Tongue (tissue), 3 donors: ENCODE measurements at places on chromosomes 2 and 18. TPM values are rescaled to one million over a fixed set of nuclear protein-coding genes. Genes with fewer than 3 reads are reported as not detected.

- no peak for DNase-seq
These were observed 266.3 kb downstream of the MREG start for GRCh38 chr2:215746887-215747615.

DNA sequence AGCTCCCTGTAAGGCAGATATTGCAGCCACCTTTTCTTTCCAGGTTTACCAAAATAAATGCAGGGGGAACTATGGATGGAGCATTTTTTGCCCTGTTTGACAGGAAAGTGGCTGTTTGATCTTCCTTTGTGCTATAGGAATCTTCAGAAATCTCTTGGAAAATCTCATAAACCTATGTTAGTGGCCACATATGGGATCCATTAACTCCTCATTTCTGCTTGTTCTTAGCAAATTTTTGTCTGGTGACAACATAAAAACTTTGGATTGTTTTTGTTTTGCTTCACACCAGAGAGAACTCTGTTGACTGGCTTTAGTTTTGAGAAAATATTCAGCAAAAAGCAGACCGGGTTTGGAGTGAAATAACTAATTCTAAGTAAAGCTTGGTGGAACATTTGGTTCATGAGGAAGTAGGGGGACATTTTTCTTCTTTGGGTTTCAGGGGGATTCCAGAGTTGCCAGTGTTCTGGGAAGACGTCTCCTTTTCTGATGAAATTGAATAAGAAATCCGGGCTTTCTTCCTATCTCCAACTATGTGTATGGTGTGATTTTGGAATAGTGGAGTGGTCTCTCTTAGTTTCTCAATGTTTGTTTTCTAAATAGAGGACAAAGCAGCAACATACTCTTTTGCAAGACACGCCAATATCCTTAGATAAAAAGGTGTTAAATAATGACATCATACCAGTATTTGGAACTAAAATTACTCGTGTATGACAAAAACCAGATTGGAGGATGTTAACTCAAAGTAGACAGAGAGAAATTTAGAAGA, 174.4 kb downstream of the ICOS start:
- DNase-seq, result peak; percentile 73

DNA sequence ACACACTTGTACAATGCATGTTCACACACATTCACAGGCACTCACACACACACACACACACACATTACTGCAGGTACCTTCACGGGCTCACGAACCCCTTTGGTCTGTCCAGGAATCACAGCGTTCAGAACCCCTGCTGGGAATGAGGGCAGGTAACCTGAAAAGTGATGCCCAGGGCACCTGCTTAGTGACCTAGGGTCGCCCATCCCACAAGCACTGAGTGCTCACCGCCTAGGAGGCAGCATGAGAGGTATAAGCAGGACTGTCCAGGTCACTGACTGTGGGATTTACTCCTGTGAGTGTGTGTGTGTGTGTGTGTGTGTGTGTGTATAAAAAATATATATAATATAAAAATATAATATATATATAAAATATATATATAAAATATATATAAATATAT, 150.9 kb downstream of the GALR1 start:
- no peak for DNase-seq

- DNase-seq, result no peak
These were observed 111.7 kb upstream of the ATP5MC3 start for GRCh38 chr2:175293195-175293594.

GLI2 gene
- 6.9 TPM for total RNA-seq
